Brain (organoid and tissue), 16 donors: ENCODE measurements at places on chromosomes 3 and 15.
A peak's percentile ranks its signal among the peaks of the same experiment; 100 is the strongest.

- no peak for DNase-seq
These were observed 843.9 kb downstream of the TUSC7 start for GRCh38 chr3:117553461-117553860.

- DNase-seq, result no peak
These were observed 1010.6 kb downstream of the ROBO2 start for GRCh38 chr3:78050276-78051065.

- DNase-seq, result no peak
These were observed 32.8 kb downstream of the CYFIP1 start for GRCh38 chr15:22947101-22948000.

DNA sequence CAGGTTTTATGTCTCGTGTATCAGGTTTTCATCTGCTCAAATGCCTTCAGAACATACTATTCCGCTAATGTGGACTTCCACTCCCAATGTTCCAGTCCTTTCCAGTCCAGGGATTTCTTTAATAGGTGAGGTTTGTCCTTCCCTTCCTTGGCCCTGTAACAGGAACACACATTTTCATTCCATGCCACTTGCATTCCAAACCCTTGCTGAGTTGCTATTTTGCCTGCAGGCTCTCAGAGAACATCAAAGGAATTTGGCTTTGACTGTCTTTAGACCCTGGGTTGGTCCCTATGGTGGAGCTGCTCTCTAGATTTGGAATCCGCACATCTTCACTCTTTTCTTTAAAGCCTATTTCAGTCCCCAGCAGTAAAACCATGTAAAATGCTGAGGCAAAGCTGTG lies 12.3 kb upstream of the ALCAM start:
- DNase-seq, result no peak

GRCh38 chr3:139870000-139870675 lies 64.8 kb upstream of the CLSTN2 start:
- DNase-seq, result no peak

- no peak for DNase-seq
These were observed 23.5 kb downstream of the RUVBL1 start for GRCh38 chr3:128100161-128100560.

GRCh38 chr3:50275996-50276761 lies 2.7 kb upstream of the LSMEM2 start:
- DNase-seq, result no peak

GRCh38 chr3:41024031-41024836 lies 175.1 kb upstream of the CTNNB1 start:
- DNase-seq, result no peak

DNA sequence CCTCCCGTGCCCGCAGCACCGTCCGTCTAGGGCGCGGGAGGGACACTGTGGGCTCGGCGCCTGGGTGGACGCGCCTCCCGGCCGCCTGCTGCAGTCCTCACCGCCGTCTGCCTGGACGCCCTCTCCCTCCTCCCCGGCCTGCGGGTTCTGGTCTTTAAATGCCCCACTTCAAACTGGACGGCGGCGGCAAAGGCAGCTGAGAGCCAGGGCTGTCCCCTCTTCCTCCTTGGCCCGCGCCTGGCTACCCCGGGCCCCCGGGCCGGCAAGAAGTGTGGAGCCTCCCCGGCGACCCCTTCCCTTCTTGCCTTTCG lies 426 bp downstream of the CBLB start:
- peak; percentile 65 for DNase-seq

DNA sequence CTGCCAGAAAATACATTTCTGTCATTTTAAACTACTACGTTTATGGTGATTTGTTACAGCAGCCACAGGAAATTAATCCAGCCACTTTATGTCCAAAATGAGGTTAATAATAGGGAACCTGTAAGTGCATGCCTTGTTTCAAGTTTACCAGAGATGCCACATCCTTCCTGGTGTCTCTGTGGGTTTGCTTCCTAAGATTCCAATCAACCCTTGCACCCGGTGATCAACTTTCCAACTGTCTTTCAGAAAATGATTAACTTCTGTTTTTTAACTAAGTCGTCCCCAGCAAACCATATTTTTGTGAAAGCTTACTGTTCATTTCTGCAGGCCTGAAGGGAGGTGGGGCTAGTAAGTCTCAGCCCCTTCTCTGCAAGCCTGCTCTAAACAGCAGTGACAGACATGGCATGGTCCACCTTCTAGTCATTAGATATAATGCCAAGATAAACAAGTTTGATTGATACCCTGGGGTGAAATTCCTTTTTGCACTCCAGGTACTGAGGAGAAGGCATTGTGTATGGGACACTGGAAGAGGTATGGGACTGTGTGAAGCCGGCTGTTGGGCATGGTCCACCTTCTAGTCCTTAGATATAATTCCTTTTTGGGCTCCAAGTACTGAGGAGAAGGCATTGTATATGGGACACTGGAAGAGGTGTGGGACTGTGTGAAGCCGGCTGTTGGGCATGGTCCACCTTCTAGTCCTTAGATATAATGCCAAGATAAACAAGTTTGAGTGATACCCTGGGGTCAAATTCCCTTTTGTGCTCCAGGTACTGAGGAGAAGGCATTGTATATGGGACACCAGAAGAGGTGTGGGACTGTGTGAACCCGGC lies 11.1 kb upstream of the TMC3 start:
- no peak for DNase-seq
